ENCODE measurements at places on chromosomes 7 and 10.

GRCh38 chr10:17140386-17140761, 10.8 kb upstream of the CUBN start:
- DNase-seq: no peak

DNA sequence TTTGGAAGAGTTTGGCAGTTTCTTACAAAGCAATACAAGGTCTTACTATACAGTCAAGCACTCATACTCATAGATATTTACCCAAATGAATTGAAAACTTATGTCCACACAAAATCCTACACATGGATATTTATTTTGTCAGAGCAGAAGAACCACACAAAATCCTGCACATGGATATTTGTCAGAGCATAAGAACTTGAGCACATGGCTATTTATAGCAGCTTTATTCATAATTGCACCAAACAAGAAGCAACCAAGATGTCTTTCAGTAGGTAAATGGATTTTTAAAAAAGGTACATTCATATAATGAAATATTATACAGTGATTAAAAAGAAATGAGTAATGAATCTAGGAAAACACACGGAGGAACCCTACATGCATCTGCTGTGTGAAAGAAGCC, 115.4 kb downstream of the BTAF1 start:
- DNase-seq: no peak

DNA sequence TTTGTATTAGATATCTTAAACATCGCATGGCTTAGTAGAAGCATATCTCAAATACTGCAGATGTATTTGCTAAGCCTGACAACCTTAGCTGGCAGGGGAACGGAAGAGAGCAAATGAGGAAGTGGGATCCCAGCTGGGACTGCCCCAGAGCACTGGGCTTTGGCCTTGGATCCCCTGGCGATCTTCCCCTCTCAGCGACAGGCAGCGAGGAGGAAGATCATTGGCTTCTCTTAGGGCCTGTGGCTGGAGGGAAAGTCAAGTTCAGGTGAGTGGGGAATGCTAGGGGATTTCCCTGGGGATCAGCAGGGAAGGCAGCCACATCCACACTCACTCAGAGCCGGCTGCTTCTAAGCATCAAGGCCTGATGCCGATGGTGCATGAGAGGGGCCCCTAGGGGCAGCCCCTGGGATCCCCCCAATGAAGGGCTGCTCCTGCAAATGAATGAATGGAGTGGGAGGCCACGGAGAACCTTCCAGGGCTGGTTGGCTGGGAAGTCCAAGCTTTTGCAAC, 42.0 kb downstream of the LYZL2 start:
- peak; percentile 78 for DNase-seq

- DNase-seq: no peak
These were observed 140.4 kb upstream of the MTPN start for GRCh38 chr7:136117539-136117938.

DNA sequence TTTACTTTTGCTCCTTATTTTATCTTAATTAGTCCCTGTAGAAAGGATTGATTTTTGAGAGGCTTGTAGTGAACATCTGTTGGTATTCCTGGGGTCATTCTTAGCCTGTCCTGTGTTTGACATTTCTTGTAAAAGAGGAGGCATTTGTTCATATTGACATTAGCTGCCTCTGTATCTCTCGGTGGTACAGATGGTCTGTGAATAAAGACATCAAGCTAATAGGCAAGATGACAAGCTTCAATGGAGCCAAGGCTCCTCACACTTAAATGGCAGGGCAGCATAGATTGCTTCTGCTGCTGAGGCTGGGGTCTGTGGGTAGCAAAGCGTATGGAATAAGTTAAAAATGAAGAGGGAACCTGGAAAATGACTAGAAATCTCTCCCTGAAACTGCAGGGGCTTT, 687.6 kb downstream of the LRMDA start:
- no peak for DNase-seq

- peak; percentile 66 for DNase-seq
These were observed 155.5 kb downstream of the COBL start for GRCh38 chr7:51160990-51161615.

DNA sequence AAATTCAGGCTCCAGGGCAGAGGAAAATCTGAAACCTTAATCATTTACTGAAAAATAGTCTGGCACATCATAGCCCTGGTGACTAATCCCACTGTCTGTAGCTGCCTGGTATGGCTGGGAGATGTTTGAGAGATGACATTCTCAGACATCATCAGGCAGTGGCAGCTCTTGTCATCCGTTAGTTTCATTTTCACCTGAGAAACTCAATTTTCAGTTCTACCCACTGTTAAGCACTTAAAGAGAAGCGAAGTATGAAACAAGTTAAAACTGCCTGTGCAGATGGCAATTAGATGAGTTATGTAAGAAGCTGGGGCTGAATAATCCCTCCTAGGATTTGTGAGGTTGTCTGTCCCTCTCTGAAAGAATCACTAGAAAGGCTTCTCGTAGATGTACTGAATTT, 150.2 kb downstream of the NSUN6 start:
- no peak for DNase-seq

DNA sequence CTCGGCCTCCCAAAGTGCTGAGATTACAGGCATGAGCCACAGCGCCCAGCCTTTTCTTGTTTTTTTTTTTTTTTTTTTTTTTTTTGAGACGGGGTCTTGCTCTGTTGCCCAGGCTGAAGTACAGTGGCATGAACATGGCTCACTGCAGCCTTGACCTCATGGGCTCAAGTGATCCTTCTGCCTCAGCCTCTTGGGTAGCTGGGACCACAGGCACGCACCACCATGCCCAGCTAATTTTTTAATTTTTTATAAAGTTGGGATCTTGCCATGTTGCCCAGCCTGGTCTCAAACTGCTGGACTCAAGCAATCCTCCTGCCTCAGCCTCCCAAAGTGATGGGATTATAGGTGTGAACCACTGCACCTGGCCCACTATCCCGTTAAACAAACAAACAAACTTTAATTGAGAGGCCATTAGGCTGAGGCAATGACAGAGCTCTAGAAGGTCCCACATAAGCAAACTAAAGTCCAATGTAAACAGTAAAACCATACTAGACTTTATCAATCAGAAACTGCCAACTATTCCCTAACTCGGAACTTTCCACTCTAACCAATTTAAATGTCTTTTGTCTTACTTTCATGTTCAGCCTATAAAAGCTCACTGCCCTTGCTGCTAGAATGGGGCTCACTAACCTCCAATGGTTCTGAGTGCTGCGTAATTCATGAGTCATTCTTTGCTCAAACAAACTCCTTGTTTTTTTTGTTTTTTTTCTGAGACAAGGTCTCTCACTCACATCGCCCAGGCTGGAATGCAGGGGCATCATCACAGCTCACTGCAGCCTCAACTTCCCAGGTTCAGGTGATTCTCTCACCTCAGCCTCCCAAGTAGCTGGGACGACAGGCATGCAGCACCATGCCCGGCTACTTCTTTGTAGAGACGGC, 1.9 kb downstream of the DHX32 start:
- DNase-seq: no peak
